ENCODE measurements at places on chromosomes 5 and 9. TPM values are rescaled to one million over a fixed set of nuclear protein-coding genes. Genes with fewer than 3 reads are reported as not detected.

- DNase-seq, result no peak
These were observed 142.9 kb downstream of the ATPSCKMT start for GRCh38 chr5:10106806-10107205.

DNA sequence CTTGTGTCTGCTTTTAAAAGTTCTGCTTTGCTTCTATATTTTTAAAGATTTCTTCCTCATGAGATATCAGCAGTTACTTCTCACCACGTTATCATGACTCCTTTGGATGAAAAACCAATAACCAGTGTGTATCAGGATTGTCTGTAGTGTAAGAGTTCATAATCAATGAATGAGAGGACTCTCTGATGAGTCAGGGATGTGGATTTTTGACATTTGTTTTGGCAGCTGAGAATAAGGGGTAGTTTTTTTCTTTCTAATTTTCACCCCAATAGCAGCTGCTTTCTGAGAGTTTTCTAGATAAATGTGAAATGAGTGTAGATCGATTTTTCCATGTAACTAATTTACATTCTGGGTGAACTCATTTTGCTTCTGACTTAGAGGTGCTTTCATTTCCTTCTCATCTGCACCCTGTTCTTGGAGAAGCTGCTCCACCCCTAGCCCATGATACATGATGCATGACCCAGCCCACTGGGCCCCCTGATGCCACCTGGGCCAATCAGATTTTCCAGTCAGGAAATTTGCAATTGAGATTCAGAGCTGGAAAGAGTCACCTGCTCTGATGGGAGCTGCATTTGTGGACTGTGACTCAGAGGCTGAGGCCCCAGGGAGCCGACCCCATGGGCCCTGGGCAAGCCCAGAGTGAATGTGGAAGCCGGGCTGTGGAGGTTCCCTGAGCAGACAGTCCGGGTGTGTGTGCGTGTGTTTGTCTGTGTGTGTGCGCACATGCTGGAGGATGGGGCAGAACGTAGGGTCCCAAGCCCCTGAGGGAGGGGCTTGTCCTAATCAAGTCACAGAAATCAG lies 159.3 kb downstream of the RGS3 start:
- DNase-seq, result peak; percentile 35

GRCh38 chr9:127384901-127385300 lies 12.1 kb upstream of the SLC2A8 start:
- DNase-seq, result peak; percentile 13

DNA sequence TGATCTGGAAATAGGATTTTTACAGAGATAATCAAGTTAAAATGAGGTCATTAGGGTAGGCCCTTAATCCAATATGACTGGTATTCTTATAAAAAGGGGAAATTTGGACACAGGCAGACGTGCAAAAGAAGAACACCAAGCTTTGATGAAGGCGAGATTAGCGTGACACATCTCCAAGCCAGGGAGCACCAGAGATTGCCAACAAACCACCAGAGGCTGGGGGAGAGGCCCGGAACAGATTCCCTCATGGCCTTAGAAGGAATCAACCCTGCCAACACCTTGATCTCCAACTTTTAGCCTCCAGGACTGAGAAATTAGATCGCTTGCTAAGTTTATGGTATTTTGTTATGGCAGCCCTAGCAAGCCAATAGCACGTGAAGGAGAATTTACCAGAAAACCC lies 10.8 kb upstream of the ARSI start:
- no peak for DNase-seq

DNA sequence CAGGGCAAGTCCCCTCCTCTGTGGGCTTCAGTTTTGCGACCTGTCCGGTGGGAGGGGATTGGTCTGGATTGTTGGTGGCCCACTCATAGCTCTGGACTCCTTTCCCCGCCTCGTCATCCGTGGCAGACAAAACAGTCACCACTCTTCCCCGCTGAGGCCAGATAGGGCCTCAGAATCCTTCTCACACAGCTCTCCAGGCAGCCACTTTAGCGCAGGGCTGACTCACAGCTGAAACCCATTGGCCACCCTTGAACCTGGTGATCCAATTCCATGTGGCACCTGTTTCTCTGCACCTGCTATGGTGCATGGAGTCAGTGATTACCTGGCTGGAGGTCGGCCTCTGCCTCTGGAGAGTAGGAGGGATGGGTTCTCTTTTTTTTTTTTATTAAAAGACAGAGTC lies 15.8 kb upstream of the CACFD1 start:
- DNase-seq, result no peak

Gene CCL21
- total RNA-seq, result 33.8 TPM

Gene CFAP77
- total RNA-seq, result 13.8 TPM

Gene SLC22A5
- total RNA-seq, result 8.7 TPM

Gene CSF1R
- 16.4 TPM for total RNA-seq
